ENCODE measurements at places on chromosomes 13 and 19.

DNA sequence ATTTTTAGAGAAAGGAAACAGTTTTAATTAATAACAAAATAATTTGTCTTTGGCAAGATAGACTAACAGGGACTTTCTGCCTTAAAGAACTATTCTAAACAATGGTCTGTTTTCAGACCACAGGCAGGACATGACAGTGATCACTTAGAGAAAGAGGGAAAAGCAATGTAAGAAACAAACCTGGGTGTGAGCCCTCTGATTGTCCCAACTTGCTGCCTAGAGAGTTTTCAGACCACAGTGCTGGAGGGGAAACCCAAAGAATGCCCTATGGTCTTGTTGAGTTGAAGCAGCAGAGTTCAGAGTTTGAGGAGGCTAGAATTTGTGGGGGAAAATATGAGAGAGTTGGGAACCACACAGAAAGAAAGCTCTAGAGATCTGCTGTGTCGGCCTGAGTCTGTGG lies 38.1 kb downstream of the DGKH start:
- DNase-seq: no peak

- DNase-seq: no peak
Measured at GRCh38 chr13:110551284-110551683, 10.2 kb downstream of the RAB20 start.

GRCh38 chr19:754530-754929 lies 3.6 kb downstream of the MISP start:
- DNase-seq: no peak

- DNase-seq: no peak
Measured at GRCh38 chr13:54591540-54591939, 1562.9 kb downstream of the OLFM4 start.

DNA sequence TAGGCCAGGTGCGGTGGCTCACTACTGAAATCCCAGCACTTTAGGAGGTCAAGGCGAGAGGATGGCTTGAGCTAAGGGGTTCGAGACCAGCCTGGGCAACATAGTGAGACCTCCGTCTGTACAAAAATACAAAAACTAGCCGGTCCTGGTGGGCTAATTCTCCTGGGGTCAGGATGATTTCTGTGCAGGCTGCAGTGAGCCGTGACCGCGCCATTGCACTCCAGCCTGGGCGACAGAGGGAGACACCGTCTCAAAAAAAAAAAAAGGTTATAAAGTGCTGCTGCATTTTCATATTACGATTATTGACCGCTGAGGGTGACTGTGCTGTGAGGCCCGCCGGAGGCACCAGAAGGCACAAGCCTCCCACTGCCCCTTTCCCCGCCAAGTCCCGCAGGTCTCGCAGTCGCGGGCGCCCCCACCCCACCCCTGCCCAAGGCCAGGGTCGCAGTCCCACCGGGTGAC lies 477 bp upstream of the PLEKHF1 start:
- DNase-seq: no peak

- DNase-seq: no peak
Measured at GRCh38 chr13:106318941-106319411, 216.5 kb downstream of the EFNB2 start.

- DNase-seq: no peak
Measured at GRCh38 chr13:44021422-44021821, 141.7 kb downstream of the LACC1 start.

DNA sequence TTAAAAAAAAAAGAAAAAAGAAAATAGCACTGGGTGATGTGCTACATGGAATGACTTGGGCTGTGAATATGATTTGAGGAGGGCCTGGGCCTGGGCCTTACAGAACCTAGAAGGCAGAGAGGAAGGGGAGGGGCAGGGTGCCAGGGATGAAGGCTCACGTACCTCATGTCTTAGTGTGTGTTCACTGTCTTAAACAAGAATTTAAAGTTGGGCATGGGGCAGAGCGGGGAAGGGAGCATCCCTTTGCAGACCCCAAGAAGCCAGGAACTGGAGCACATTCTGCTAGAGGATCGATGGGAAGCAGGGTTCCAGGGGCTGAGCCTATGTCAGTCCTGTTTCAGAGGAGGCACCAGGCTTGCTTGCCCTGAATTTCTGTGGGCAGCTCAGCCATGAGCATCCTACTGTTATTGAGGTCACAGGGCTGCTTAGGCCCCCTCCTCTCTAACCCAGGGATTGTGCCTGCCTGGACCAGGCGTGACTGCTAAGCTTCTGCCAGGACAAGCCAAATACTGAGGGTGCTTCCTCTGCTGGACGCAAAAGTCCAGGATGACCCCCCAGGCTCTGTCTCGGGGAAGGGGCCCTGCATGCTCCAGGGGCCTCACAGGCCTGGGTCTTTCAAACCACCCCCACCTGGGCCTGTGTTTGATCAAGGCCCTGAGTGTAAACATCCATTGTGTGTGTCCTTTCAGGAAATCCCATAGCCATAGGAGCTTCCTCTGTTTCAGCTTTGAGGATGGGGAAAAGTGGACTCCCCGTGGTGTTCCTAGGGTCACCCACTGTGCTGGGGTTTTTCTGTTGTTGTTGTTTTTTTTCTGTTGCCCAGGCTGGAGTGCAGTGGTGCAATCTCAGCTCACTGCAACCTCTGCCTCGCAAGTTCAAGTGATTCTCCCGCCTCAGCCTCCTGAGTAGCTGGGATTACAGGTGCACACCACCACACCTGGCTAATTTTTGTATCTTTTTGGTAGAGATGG lies 4.8 kb downstream of the LSR start:
- peak; percentile 8 for DNase-seq
